Upper lobe of left lung (tissue), 6 donors: ENCODE measurements at places on chromosomes 12 and 14. TPM values are rescaled to one million over a fixed set of nuclear protein-coding genes. Genes with fewer than 3 reads are reported as not detected.

- no peak overlapping the region for H3K4me3 ChIP-seq
- no peaks in the 10 kb centered on the region for H3K27me3 ChIP-seq
- peak overlapping the region; percentile 99 for H3K27ac ChIP-seq
These were observed 3.6 kb upstream of the FOS start for GRCh38 chr14:75274899-75275569.

DNA sequence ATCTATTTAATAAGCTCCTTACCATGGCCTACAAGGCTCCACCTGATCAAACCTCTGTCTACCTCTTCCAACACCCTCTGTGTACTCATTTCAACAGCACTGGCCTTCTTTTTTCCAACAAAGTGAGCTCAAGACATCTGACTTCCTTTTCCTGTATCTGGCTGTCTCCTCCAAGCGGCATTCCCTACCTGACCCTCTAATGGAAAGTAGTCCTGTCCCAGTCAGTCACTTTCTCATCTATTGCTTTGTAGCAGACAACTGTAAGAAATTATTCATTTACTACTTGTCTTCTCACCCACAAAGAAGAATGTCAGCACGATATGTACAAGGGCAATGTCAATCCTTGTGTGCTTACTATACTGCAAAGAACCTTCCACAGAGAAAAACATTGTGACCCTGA lies 149.6 kb downstream of the MED13L start:
- no peaks in the 10 kb centered on the region for H3K36me3 ChIP-seq
- no peaks in the 10 kb centered on the region for H3K27me3 ChIP-seq
- no peak overlapping the region for H3K4me3 ChIP-seq
- DNase-seq, result no peak
- peaks cover 75% of the 10 kb centered on the region for H3K4me1 ChIP-seq

GRCh38 chr14:61065656-61066055 lies 84.6 kb downstream of the SLC38A6 start:
- no peak overlapping the region for H3K4me3 ChIP-seq
- no peaks in the 10 kb centered on the region for H3K36me3 ChIP-seq
- no peak for DNase-seq
- H3K4me1 ChIP-seq, result no peaks in the 10 kb centered on the region
- no peaks in the 10 kb centered on the region for H3K27me3 ChIP-seq

DNA sequence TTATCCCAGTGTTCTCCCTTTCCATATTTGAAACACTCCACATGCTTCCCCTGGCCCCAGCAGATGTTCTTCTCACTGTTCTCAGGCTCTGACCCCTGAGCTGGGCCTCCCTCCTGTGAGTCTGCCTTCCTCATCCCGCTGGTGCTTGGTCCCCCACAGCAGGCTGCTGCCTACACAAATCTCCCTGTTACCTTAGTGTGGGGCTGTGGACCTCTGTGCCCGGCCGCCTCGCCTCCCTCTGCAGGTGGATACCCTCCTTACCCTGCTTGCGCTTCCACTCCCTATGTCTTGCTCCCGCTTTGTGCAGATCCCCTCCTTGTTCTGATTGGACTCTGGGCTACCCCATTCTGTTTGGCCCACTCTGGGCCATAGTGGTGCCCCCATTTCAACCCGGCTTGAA lies 6.9 kb downstream of the DERA start:
- no peak for DNase-seq
- H3K4me1 ChIP-seq, result peaks cover under 1% of the 10 kb centered on the region
- no peak overlapping the region for H3K27ac ChIP-seq

- no peak overlapping the region for H3K4me3 ChIP-seq
- no peaks in the 10 kb centered on the region for H3K36me3 ChIP-seq
- no peak overlapping the region for H3K27ac ChIP-seq
- DNase-seq, result no peak
- no peaks in the 10 kb centered on the region for H3K4me1 ChIP-seq
These were observed 68.2 kb downstream of the FBXW8 start for GRCh38 chr12:116978791-116979508.

DNA sequence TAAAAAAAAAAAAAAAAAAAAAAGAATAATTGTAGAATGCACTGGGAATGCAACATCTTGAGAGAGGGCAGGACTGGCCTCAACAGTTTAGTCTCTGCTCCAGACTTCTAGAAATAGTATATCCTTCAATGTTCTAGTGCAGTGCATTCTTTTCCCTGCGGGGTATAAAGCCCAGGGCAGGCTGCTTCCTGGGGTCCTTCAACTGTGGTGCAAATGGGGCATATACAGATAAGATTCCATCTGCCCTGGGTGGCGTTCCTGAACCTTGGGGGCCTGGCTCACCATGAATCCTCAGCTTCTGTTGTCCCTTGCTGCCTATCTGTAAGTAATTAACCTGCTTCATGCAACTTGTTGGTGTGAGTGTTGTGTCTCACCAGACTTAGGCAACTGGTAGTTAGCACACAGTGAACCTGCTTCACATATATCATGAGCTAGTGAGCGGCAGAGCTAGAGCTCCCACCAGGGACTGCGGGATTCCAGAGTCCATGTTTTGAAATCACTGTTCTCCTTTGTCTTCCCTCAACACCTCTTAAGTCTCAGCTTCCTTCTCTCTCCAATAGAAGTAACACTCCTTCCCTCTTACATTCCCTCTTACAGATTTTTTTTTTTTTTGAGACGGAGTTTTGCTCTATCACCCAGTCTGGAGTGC lies 177.6 kb downstream of the SUDS3 start:
- no peak for DNase-seq
- no peaks in the 10 kb centered on the region for H3K4me1 ChIP-seq
- H3K27ac ChIP-seq, result no peak overlapping the region
- H3K27me3 ChIP-seq, result no peaks in the 10 kb centered on the region

DNA sequence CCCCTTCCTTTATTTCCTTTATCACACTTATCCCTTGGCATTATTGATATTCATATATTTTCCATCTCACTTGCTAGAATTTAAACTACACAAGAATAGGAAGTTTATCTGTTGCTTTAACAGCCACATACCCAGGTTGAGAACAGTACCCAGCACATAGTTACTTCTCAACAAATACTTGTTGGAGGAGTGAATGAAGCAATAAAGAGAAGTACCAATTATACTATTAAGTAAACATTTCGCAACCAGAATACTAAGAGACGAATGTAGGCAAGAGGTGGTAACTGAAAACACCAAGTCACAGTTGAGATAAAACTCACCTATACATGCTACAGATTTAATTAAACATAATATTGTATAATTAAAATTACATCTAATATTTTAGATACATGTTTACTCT lies 110.9 kb downstream of the FSCB start:
- H3K4me3 ChIP-seq, result no peak overlapping the region
- no peaks in the 10 kb centered on the region for H3K4me1 ChIP-seq
- no peaks in the 10 kb centered on the region for H3K36me3 ChIP-seq
- DNase-seq, result no peak
- no peaks in the 10 kb centered on the region for H3K27me3 ChIP-seq

DNA sequence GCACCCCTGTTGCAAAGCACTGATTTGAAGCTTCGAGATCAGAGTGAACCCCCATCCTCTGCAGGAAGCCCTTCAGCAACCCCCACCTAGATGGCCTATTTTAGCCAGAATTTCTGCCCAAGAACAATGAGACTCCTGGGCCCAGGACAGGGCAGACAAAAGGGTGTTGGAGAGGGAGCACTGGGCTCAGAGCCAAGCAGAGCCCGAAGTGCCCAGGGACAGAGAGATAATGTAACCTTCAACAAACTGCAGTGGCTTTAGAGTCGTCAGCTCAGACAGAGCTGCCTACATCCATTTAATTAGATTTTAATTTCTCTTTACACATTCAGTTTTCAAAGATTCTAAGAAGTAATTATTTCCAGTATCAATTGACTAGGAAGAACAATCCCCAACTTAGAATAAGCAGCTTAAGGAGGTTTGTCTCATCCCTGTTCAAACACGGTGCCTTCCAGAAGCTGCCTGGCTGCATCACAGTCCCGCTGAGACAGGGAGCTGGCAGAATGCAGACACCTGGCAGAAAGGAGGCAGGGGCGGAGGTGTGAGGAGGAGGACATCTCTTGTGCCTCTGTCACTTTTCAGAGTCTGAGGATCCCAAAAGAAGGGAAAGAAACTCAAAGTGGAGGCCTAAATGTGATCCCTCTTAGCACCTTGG lies 504.9 kb upstream of the CCDC196 start:
- H3K27ac ChIP-seq, result no peak overlapping the region
- no peaks in the 10 kb centered on the region for H3K27me3 ChIP-seq
- no peaks in the 10 kb centered on the region for H3K36me3 ChIP-seq

- H3K27me3 ChIP-seq, result no peaks in the 10 kb centered on the region
- H3K4me3 ChIP-seq, result no peak overlapping the region
- no peaks in the 10 kb centered on the region for H3K36me3 ChIP-seq
- no peak overlapping the region for H3K27ac ChIP-seq
- DNase-seq, result no peak
These were observed 58.0 kb downstream of the PITPNM2 start for GRCh38 chr12:123092866-123093265.

DNA sequence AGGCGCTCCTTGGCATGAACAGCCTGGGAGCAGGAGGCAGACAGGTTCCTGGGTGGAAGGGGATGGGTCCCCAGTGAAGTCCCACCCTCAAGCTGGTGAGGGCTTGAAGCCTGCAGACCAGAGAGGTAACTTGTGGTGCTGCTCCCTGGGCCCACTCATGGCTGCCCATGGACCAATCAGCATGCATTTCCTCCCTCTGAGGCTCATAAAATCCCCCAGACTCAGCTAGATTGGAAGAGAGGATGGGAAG lies 50.2 kb downstream of the A2M start:
- no peak for DNase-seq
- H3K27ac ChIP-seq, result peak overlapping the region; percentile 91
- no peaks in the 10 kb centered on the region for H3K36me3 ChIP-seq
- no peaks in the 10 kb centered on the region for H3K27me3 ChIP-seq

- no peaks in the 10 kb centered on the region for H3K36me3 ChIP-seq
- no peak for DNase-seq
These were observed 43.0 kb upstream of the GNPNAT1 start for GRCh38 chr14:52834440-52834842.

GRCh38 chr14:75380656-75381055 lies 47.2 kb upstream of the JDP2 start:
- no peak overlapping the region for H3K27ac ChIP-seq
- no peak overlapping the region for H3K4me3 ChIP-seq
- DNase-seq, result no peak
- no peaks in the 10 kb centered on the region for H3K4me1 ChIP-seq
- H3K36me3 ChIP-seq, result no peaks in the 10 kb centered on the region

DNA sequence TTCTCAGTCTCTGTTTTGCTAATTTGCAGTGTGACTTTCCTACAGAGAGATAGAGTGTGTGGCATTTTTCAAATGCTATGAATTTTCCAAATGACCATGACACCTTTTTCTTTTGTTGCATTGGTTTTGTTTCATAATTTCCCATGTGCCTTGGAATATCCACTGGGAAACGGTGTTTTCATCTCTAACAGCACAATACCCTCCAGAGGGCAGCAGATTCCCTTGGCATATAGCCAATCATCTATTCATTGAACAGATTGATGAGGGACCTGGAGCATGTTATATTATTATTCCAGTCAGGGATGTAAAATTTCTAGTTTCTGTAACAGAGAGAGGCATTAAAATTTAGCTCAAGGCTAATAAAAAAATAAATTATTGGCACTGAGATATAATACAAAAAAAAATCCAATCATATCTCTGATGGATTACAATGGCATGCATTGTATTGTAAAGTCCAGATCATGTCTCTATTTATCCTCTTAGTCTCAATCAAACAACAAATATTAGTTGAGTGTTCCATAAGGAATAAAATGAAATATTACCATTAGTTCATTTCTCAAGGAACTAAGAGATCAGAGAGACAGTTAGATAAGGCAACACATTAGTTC lies 29.6 kb upstream of the NTN4 start:
- no peak overlapping the region for H3K27ac ChIP-seq
- no peak overlapping the region for H3K4me3 ChIP-seq
- DNase-seq, result no peak
- H3K4me1 ChIP-seq, result no peaks in the 10 kb centered on the region
- no peaks in the 10 kb centered on the region for H3K36me3 ChIP-seq
- no peaks in the 10 kb centered on the region for H3K27me3 ChIP-seq

Gene TSPAN11
- 2.7 TPM for total RNA-seq

Gene PMCH
- not detected for total RNA-seq

Gene LDHB
- total RNA-seq, result 538 TPM

Gene TEX22
- 1.2 TPM for total RNA-seq

Gene GPX2
- total RNA-seq, result 3.0 TPM
